ENCODE measurements at places on chromosomes 3 and 15.

GRCh38 chr3:159030138-159030670, 228.3 kb downstream of the MFSD1 start:
- DNase-seq: no peak

DNA sequence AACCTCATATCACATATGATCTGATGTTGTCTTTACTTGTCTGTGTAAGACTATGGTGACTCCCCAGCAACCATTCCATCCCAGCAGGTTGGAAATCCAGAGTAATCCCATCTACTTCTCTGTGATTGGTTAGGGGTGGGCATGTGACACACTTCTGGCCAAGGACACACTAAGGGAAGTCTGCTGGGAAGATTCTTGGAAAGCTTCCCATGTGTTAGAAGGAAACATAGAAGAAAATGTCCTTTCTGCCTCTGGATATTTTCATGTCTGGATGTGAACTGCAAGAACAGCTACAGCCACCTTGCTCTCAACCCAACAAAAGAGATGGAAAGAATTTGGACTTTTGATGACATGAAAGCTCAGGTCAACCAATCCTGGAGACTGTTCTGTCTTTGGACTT, 2.6 kb upstream of the UBE2Q2 start:
- peak; percentile 59 for DNase-seq

GRCh38 chr3:177771780-177772179, 574.5 kb upstream of the TBL1XR1 start:
- DNase-seq: no peak

GRCh38 chr3:127823426-127823857, 1.1 kb upstream of the MGLL start:
- no peak for DNase-seq

GRCh38 chr3:108603691-108604090, 14.2 kb downstream of the DZIP3 start:
- DNase-seq: no peak

DNA sequence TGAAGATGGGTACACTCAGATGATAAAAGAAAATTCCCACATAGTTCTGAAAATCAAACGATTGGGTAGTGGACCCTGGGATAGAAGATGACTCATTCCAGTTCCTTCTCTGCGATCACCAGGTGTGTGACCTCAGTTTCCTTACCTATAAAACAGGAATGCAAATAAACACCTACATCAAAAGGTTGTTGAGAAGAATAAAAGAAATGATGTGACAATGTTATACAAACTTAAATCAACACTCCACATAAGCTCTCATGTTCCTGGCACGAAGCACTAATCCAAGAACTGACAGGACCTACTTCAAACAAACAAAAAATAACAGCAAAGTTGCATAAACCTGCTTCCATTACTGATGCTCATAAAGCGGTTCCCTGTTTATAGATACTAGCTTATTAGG, 69.2 kb downstream of the RORA start:
- no peak for DNase-seq

GRCh38 chr3:179258820-179259219, 7.9 kb upstream of the KCNMB3 start:
- no peak for DNase-seq

Data from stromal cell of bone marrow (primary cell).